ENCODE measurements at places on chromosomes 13 and 19.

- DNase-seq: no peak
Measured at GRCh38 chr19:23116802-23117571, at the start of gene ZNF730. Gene ZNF730 (plus strand): TSS chr19:23117025. CDS start chr19:23117174, 149 bp downstream.

- DNase-seq: no peak
Measured at GRCh38 chr19:58396691-58397532, 1.5 kb downstream of the RNF225 start.

GRCh38 chr13:100334214-100334613, 245.3 kb downstream of the PCCA start:
- no peak for DNase-seq

DNA sequence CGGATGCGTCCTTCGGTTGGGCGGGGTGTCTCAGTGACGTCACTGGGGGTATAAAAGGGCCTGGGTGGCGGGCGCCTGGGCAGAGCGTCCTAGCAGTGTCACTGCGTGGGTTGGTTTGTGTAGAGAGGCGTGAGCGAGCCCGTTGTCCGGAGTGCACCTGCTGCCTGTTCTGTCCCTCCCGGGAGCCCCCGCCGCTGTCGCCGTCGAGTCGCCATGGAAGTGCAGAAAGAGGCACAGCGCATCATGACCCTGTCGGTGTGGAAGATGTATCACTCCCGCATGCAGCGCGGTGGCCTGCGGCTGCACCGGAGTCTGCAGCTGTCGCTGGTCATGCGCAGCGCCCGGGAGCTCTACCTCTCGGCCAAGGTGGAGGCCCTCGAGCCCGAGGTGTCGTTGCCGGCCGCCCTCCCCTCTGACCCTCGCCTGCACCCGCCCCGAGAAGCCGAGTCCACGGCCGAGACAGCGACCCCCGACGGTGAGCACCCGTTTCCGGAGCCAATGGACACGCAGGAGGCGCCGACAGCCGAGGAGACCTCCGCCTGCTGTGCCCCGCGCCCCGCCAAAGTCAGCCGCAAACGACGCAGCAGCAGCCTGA, 2.9 kb downstream of the IER2 start:
- peak; percentile 93 for DNase-seq

All from COR-L47 (cell line).